ENCODE measurements at places on chromosomes 3 and 15.
A peak's percentile ranks its signal among the peaks of the same experiment; 100 is the strongest.

DNA sequence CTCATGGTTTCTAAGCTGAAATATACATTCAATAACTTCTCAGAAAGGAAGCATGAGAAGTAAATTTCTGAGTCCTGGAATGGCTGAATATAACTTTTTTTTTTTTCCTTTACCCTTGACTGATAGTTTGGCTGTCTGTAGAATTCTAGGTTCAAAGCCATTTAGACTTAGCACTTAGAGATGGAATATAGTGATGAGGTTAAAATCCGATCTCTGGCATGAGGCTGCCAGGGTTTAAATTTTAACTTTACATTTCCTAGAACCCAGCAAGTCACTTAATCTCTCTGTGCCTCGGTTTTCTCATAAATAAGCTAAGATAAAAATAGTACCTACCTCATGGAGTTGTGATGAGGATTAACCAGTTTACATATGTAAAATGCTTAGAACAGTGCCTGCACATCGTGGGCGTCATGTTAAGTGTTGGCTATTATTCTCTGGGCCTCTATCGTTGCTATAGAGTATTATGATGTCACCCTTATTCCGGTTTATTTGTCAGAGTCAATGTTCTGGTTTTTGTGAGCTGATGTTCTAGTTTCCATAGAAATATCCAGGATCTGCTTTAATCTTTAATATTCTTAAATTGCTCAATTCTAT, 199.8 kb upstream of the TLE3 start:
- DNase-seq: no peak

DNA sequence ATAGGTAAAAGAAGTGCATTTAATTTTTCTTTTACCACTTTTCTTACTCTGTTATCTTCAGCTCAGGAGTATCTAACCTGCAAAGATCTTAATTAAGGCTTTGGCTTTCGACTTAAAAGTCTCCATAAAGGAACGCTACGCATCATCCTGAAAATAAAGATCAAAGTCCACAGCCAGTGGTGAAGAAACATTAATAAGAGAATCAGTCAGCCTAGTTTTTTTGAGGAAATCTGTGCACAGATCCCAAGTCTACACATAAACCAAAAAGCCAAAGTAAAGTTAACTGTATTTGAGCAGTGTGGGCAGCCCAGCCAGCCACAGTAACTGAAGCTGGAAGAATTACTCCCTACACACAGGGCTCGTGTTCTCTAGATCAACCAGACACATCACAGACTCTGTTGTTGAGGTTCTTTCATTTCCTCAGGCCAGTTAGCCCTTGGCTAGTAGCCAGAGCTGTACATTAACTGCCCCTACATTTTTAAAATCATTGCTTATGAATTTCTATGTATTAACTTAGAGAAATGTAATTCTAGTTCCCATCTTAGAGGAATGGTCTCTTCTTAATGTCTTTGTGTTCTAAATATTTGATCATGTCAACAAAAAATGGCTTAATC, 6.9 kb downstream of the LRRC2 start:
- no peak for DNase-seq

DNA sequence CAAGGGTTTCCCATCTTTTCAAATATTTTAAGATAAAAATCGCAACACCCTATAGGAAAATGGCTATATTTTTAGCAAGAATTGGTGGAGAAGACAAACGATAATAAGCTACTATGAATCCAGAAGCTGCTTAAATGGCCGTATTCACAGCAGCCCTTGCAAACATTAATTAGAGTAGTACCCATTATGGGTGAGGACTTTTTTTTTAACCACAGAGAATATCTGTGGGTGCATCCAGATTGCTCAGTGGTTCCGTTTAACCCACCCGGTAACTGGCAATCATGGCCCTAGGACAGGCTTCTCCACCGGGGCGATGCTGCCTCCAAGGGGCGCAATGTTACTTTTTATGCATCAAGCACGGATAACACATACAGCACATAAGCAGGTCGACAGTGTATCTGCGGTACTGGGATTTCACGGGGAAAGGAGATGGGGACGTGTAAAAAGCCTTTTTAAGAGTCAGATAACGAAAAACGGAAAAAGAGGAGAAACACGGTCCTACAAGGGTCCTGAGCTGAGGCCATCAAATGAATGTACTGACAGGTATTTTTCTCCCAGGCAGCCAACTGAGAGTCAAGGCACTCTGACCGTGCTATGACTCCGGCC, 968 bp upstream of the TMEM266 start:
- DNase-seq: peak; percentile 19

DNA sequence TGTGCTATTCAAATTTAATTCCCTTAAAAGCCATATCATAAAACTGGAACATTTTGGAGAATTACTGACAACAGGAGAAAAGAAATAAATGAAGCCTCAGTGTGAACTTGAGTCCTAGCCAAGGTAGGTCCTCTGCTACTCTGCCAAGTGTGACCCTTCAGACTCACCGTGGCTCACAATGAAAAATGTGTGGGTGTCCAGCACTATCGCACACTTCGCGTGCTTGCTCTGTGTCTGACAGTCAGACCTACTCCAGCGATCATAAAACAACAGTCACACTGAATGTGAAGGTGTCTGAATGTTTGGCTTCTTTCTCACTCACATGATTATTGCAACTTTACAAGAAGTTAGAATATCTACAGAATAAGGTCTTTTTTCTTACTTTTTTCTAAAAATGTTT, 65.8 kb upstream of the TRA2B start:
- DNase-seq: no peak

GRCh38 chr3:197482001-197482400, 73.8 kb downstream of the BDH1 start:
- DNase-seq: no peak

GRCh38 chr3:186073641-186074040, 35.2 kb downstream of the ETV5 start:
- DNase-seq: no peak

Measured in occipital lobe (tissue), 3 donors.